Stimulated activated naive CD8-positive, alpha-beta T cell treated with anti-CD3 and anti-CD28 coated beads, Interleukin-15, Interleukin-2, amounts not matched to agents 100 U/mL and 50 U/mL, for 24 hours (primary cell): ENCODE measurements at places on chromosomes 4 and X.
A peak's percentile ranks its signal among the peaks of the same experiment; 100 is the strongest.

GRCh38 chrX:130179170-130179569, 7.4 kb downstream of the RAB33A start:
- DNase-seq: no peak

GRCh38 chrX:87626996-87627395, 109.4 kb downstream of the KLHL4 start:
- no peak for DNase-seq

DNA sequence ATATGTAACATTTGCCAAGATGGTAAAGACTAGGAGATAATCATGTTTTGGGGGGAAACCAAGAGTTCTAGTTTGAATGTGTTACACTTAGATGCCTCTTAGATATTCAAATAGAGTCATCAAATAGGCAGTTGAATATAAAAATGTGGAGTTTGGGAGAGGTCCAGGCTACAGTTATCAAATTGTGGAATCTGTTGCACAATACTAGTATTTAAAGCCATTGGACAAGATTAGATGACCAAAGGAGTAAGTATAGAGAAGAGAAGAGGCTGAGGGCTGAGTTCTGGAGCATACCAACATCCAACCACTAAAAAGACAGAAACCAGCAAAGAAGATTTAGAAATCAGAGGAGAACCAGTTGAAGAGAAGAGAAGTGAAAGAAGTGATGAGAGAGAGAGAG, 72.7 kb downstream of the NAA11 start:
- DNase-seq: no peak

DNA sequence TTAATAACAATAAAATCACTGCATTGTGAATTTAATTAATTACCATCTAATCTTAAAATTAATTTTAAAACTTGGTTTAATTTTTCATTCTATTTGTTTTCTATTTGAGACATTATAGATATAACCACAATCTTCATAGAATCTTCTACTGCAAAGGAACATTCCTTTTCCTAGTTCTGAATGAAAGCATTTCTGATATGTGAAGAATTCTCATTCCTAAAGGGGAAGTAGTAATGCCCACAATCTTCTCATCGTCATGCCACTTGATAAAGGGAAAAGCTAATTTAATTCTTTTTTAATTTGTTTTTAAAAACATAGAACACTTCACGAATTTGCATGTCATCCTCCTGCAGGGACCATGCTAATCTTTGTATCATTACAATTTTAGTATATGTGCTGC, 23.7 kb downstream of the MGARP start:
- DNase-seq: no peak

GRCh38 chr4:17092736-17093437, 194.4 kb upstream of the LDB2 start:
- no peak for DNase-seq

GRCh38 chr4:17098401-17098800, 200.0 kb upstream of the LDB2 start:
- DNase-seq: no peak

- DNase-seq: no peak
Measured at GRCh38 chrX:71563921-71564320, 14.3 kb upstream of the GCNA start.

- DNase-seq: peak; percentile 26
Measured at GRCh38 chrX:78104447-78105176, 564 bp downstream of the PGK1 start.

DNA sequence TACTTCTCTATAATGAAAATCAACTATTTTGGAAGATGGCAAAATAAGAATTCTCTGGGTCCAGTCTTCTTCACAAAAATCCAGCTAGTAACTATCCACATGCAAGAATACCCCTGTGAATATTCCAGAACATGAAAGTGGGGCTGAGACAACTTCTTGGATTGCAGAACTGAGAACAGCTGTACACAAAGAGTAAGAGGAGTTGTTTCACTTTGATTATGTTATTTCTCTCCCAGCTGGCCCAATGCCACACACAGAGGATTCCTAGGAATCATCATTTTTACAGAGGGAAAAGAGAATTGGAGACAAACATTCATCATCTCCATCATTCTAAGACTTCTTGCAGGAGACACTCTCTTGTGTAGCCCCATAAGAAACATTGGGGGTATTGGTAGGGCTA, 782.2 kb upstream of the LCORL start:
- DNase-seq: no peak

DNA sequence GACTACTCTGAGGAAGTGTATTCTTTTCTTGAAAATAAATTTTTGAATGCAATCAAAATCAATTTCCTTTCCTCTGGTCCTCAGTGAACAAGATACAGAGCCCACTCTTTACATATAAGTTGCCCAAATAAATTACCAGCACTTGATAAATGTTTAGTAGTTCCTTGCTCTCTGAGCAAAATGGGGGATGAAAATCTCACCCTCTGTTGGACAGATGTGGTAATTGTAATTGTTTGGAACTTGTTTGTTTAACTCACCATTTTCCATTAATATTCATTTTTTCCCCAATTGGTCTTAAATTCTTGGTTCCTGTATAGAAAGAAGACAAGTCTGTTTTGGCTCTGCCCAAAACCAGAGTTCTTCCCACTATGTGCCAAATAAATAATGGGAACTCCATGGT, 146.3 kb downstream of the LDB2 start:
- DNase-seq: no peak
